Vagina (tissue), 2 donors: ENCODE measurements at places on chromosomes 6 and 20. TPM values are rescaled to one million over a fixed set of nuclear protein-coding genes. Genes with fewer than 3 reads are reported as not detected.

- DNase-seq = no peak
These were observed 39.2 kb downstream of the LIN28B start for GRCh38 chr6:104995989-104996617.

GRCh38 chr6:35181308-35181932 is 32.3 kb upstream of the SCUBE3 start:
- no peak for DNase-seq

The RAMACL gene
- total RNA-seq = 2.2 TPM

GRCh38 chr20:50484271-50484976 is 25.8 kb upstream of the PTPN1 start:
- no peak for DNase-seq

- DNase-seq = no peak
These were observed 111.8 kb downstream of the EDN3 start for GRCh38 chr20:59412181-59412580.

GRCh38 chr6:89858041-89858440 is 28.4 kb downstream of the CASP8AP2 start:
- DNase-seq = no peak

DNA sequence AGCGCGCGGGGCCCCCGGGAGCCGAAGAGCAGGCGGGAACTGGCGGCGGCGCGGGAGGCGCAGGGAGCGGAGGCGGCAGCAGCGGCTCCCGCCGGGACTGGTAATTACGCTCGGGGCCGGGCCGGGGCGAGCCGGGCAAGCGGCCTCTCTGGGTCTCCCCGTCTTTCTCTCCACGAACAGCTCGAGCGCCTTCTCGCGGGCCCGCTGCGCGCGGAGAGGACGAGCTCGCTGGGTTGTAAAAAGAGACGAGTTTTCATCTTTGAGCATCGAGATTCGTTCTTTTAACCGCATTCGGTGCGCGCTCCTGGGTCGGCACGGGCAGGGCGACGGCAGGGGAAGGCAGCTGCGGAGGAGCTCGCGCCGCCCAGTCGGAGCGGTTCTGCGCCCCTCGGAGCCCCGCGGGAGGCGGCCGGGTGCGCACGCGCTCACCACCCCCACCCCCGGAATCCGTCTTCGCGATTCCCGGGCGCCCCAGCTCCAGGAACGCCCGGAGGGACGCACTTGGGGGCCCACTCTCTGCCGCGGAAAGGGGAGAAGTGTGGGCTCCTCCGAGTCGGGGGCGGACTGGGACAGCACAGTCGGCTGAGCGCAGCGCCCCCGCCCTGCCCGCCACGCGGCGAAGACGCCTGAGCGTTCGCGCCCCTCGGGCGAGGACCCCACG is 38.0 kb downstream of the YTHDF1 start:
- DNase-seq = no peak

GRCh38 chr6:1770968-1771723 is 161.4 kb downstream of the FOXC1 start:
- DNase-seq = no peak

- DNase-seq = no peak
These were observed 2.6 kb upstream of the CST9 start for GRCh38 chr20:23608251-23608846.

GRCh38 chr6:128439627-128440026 is 80.8 kb downstream of the PTPRK start:
- DNase-seq = no peak

The PRPH2 gene
- total RNA-seq = not detected

- DNase-seq = no peak
These were observed 38.1 kb upstream of the HLA-E start for GRCh38 chr6:30450909-30451841.

- no peak for DNase-seq
These were observed 10.9 kb upstream of the MRS2 start for GRCh38 chr6:24391756-24392405.

- no peak for DNase-seq
These were observed 24.4 kb downstream of the SLC22A23 start for GRCh38 chr6:3432416-3432815.

The ETV7 gene
- 2.2 TPM for total RNA-seq

DNA sequence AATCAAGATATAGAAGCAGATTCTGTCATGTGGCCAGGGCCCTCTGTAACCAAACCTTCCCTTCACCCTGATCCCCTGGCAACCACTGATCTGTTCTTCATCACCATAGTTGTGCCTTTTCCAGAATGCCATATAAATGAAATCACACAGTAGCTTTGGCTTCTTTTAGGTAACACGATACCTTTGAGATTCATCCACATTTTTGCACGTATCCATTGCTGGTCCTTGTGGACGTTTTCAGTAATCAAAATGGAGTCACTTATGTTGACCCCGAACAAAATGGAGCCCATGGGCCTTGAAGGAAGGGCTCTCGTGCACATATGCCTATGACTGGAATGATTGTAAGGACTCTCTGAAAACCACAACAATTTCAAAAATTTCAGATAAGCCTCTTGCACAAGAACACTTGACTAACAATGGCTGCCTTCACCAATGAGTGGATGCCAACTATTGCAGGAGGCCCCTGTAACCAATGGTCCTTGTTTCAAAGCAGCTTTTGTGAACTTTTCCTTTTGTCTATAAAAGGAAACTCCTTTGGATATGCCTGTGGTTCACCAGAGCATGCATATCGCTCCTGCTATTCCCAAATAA is 84.3 kb upstream of the RALY start:
- DNase-seq = no peak

The GSTA3 gene
- not detected for total RNA-seq

The SULF2 gene
- 157 TPM for total RNA-seq

The OR12D1 gene
- not detected for total RNA-seq

- DNase-seq = no peak
These were observed 151.7 kb downstream of the OR2B2 start for GRCh38 chr6:27760464-27760863.

DNA sequence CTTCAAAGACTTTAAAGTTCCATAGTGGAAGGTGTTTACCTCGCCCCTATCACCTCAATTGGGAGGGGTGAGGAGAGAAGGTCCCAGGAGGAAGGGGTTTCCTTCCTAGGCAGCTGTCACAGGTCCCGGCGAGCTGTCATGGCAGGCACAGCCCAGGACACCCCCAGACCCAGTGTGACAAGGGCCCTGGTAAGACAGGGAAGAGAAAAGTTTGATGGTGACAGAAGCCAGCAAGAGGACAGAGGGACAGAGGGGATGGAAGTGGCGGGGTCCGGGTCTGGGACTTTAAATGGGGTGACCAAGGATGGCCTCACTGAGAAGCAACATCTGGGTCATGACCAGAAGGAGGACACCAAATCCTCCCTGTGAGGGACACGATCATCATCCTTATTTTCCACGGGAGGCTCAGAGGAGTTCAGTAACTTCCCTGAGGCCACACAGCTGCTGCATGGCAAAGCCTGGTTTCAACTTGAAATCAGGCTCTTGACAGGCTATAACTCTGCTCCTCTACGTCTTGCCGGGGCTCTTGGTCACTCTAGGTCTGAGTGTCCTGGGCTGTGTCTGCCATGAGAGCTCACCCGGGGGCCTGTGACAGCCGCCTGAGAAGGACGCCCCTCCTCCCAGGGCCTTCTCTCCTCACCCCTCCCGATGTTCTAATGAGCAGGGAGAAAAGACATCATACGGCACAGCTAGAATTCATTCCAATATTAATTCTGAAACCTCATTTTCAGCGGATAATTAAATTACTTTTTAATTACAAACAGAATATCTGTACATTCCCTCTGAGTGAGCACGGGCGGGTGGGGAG is 222.2 kb downstream of the PREX1 start:
- no peak for DNase-seq

DNA sequence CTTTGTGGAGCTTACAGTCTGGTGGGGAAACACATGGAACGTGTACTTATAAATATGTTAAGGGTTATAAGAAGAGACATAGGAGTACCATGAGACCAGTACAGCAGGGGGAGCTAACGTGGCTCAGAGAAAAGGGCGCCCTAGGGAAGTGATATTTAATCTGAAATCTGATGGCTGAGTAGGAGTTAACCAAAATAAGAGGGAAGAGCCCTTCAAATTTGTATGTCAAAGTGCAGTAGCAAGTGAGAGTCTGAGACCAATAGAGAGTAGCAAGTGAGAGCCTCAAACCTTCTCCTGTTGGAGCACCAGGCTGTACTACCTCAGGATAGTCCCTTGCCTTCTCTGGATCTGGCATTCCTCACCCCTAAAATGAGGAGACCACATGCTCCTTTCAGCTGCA is 6.1 kb upstream of the PKIG start:
- DNase-seq = no peak

GRCh38 chr6:41073968-41074691 is 1.4 kb downstream of the NFYA start:
- no peak for DNase-seq

The VNN1 gene
- total RNA-seq = 2.0 TPM

The WFDC10B gene
- total RNA-seq = not detected
